NCI-H1930 (cell line): ENCODE measurements at places on chromosomes 4 and X.

DNA sequence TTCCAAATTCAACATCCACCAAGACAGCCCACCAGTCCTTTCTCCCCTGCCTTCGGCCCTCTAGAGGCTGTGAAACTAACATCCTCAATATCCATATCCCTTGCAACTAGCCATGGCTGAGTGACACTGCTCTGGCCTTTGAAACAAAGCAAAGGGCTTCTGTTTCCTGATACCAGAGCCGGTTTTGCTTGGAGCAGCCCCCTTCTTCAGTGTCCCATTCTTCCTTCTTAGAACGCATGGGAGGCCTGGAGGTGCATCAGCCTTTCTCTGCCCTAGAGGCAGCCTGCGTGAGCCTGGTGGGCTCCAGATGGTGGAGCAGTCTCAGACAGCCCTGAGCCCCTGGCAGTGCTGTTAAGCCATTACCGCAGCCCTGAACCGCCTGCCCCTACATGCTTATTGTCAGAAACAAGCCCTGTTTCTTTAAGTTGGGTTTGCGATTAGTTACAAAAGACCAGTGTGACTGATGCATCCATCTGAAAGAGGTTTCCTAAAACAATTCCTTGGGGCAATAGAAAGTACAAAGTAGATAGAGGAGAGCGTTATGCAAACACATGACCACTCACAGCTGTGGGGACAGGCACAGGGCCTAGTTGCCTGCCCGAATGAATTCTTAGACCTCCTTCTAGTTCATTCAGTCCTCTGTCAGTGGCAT is 74.1 kb downstream of the EVC start:
- no peak for DNase-seq

DNA sequence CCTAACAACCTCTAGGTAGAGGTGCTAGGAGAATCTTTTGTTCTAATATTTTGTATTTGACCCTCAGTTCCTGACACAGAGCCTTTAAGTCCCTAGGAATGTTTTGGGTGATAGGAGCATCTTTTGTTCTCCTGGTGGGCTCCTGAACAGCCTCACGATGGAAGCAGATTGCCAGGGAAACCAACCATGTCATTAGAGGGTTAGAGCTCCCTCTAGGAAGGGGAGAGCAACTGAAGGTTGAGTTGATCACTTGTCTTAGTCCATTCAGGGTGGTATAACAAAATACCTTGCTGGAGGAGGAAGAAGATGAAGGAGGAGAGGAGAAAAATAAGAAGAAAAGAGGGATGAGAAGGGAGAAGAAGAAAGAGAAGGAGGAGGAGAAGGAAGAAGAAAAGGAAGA is 9.2 kb downstream of the VCX start:
- DNase-seq = no peak

DNA sequence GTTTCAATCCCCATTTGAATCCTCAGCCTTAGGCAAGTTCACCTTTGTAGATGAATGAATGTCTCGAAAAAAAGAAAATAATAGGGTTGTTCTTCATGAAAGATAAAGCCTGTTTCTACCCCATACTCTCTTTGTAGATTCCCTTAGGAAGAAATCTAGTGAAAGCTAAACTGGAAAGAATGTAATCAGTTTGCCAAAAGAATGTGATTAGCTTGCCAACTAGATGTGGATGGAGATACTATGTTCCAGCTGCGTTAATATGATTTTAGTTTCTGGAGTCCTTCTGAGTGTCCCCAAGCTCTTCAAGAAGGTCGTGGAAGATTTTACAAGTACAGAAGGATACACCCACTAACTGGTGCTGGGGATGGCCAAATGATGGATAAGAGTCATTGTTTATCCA is 162.3 kb upstream of the EDNRA start:
- no peak for DNase-seq

DNA sequence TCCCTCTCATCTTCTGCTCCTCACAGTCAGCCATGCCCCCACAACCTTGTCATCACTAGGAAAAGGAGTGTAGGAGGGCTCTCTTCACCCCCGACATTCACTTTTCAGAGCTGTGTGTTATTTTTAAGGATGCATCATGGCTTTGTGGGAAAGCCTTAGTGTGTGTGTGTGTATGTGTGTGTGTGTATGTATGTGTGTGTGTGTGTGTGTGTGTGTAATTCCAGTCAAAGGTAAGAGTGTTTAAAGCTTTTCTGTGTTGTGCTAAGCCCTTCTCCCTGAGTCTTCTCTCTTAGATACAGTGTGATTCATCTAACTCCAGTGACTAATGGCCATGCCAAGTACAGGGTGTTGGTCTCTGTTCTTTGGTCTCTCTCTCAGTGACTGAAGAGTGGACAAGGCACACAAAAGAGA is 76.6 kb downstream of the CHIC2 start:
- no peak for DNase-seq

- no peak for DNase-seq
Observed at GRCh38 chr4:100609810-100610209, 92.0 kb upstream of the EMCN start.

- DNase-seq = no peak
Observed at GRCh38 chrX:21799767-21800166, 39.6 kb upstream of the MBTPS2 start.

- DNase-seq = no peak
Observed at GRCh38 chr4:70885174-70885573, 17.0 kb upstream of the MOB1B start.
